ENCODE measurements at places on chromosomes 1 and 21.

- DNase-seq: no peak
These were observed 21.9 kb downstream of the FAM20B start for GRCh38 chr1:179047636-179047997.

- DNase-seq: no peak
These were observed 118.9 kb downstream of the FASLG start for GRCh38 chr1:172777767-172778166.

DNA sequence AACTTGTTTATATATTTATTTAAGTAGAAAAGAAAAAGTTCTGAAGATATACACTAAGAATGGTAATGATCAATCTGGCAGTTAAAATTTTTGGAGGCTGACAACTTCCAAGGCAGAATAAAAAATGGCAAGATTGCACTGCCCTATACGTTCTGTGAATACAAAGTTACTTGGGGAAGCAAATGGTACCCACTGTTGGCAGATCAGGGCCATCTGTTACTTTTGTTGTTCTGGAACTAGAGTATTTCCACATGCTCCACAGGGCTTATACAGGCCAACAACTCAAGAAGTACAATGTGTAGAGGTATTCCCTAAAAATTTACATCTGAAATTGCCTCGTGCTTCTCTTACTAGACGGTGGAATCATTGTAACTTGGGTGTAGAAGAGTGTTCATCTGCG, 53.2 kb downstream of the AHCTF1 start:
- DNase-seq: no peak

DNA sequence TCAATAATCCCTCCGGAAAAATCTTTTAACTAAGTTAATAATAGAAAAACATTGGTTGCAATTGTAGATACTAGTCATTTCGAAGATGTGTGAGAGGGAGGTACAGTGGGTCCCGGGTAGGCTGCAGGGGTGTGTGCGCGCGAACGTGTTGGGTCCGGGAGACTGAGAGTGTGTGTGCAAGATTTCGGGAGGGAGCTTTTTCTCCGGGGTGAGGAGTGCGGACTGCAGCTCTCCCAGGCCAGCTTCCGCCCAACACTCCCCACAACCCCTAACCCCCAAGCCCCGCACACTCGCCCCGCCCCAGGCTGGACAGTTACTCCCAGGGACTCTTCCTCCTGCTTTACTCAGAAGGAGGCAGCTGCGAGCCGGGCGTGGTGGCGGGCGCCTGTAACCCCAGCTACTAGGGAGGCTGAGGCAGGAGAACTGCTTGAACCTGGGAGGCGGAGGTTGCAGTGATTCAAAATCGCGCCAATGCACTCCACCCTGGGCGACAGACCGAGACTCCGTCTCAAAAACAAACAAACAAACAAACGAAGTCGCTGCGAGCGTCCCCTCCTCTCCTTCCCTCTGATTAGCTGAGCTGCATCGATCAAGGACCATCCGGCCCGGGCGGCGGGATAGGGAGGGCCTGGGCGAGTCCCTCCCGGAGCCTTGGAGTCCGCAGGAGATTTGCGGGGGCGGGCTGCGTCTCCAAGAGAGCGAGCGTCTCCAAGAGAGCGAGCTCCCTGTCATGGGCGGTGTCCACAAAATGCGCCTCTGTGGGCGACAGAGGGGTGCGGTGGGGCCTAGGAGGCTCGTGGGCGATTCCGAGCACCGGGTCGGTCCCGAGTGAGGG, 28.3 kb upstream of the PPM1J start:
- peak; percentile 42 for DNase-seq

DNA sequence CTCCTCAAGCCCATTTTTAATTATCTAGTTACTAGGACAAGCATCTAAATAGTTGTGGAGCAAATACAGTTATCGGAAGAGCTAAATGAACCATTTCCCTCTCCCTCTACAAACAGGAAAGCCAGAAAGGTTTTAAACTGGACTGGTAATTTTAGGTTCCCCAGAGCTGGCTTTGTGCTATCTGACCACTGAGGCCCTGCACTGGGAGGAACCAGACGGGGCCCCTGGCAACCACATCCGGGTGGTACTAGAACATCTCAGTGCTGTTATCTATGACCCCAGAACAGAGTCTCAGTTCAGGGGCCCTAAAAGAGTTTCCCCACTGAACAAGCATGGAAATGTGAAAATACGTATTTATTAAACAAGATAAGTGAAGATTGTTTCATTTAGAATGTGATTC, 7.7 kb upstream of the RSPH1 start:
- no peak for DNase-seq

GRCh38 chr1:34845131-34845901, 14.2 kb downstream of the SMIM12 start:
- DNase-seq: no peak

DNA sequence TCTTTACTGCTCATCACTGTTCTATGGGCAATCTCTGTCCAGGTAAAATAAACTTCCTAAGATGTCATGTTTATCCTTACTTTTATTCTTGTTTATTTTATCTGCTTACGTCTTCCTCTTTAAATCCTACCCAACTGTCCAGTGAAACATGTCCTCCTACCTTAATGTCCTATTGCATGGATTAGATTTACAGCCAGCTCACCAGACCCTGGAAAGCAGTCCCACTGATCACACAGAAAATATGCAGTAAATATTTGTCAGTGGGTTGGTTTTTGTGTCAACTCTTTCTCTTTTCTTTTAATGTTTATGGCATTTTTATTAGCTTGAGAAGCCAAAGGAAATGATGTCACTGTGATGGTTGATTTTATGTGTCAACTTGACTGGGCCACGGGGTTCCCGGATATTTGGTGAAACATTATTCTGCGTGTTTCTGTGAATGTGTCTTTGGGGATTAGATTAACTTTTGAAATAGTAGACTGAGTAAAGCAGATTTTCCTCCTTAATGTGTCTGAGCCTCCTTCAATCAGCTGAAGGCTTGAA, 258.3 kb downstream of the SRGAP2C start:
- peak; percentile 44 for DNase-seq

DNA sequence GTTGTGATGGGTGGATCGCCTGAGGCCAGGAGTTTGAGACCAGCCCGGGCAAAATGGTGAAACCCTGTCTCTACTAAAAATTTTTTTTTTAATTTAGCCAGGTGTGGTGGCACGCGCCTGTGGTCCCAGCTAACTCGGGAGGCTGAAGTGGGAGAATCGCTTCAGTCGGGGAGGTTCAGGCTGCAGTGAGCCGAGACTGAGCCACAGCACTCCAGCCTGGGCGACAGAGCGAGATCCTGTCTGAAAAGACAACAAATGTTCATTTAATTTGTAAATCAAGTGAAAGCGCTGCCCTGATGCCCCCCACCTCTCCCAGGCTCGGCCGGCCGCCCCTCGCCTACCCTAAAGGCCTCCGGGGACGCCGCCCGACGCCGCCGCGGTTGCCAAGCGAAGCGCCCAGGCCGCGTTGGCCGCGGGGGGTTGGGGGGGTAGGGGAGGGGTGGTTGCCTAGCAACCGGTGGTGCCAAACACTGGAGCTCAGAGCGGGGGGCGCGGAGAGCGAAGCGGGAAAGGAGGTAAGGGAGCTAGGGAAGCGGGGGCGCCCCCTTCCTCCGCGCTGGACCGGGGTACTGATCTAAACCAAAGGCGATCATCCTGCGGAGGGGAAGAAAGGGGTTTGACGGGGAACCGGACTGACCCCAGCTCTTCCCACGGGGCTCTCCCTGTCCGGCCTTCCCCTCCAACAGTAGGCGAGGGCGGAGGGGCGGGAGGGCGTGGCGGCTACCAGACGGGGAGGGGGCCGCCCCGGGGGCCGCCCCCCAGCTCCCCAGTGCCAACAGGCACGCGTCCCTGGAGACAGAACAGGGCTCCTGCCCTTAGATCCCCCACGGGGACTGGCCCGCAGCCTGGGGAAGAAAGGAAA, at the start of gene TEKT2:
Gene TEKT2 (plus strand): TSS at position 460 of the 862 bp plus-strand sequence. CDS start 828 bp downstream, outside the sequence.
- no peak for DNase-seq

DNA sequence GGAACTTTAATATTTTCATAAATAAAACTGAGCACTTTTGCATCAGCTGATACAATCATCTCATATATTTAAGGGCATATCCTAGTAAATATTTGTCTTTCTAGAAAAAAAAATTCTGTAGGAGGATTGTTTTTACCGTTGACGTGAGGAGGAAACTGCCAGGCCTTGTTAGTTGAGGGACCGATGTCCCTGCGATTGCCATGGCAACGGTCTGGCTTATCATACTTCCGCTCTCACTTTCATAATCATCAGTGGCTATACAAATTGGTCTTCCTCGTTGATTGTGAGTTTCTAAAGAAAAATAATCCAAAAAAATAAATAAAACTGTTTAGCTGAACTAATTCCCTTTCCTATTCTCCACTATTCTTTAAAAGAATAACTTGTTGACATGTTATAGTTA, 69.3 kb upstream of the ANGPTL3 start:
- no peak for DNase-seq

DNA sequence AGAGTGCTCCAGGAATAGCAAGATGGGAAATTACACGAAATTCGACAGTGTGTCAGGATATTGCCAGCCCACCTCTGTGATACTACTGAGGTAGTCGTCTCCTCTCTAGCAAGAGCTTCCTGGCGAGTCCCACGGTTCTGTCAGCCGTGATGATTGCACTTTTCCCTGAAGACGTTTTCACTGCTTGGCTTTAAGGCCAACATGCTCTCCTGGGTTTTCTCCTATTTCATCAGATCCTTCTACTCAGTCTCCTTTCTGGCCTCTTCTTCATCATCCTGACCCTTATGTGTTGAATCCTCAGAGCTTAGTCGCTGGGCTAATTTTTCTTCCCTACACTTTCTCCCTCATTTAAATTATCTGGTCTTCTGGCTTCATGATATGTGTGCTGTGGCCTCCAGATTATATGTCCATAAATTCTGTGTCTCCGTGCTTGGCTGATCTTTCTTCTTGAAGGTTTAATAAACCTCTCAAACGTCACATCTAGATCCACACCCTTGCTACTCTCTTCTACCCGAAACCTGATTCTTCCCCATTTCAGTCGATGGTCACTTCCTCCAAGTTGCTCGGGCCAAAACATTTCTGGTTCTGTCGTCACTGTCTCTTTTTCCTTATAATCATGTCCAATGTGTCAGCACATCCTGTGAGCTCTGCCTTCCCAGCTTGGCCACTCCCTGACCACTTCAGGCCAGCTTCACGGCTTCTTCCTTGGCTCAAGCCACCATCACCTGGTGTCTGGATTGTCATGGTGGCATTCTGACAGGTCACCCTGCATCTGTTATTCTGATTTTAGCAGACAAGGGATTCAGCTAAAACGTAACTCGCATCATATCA, 12.2 kb downstream of the OR2B11 start:
- DNase-seq: no peak

DNA sequence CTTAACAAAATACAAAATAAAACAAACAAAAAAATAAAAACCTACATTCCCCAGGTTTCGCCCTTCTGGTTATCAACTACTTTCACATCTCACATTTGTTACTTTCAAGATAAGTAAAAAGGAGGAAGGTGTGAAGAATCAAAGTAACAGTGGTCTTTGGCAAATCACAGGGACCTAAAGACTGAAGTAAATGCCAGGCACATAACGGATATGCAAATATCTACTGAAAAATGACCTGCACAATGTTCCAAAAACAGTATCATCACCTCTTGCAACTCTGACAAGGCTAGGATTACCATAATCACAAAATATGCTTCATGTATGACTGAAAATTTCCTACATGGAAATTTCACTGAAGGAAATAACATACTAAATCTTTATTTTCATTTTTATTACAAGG, 29.3 kb downstream of the COP1 start:
- no peak for DNase-seq

- no peak for DNase-seq
These were observed 42.3 kb downstream of the KRTAP10-1 start for GRCh38 chr21:44497703-44498126.

DNA sequence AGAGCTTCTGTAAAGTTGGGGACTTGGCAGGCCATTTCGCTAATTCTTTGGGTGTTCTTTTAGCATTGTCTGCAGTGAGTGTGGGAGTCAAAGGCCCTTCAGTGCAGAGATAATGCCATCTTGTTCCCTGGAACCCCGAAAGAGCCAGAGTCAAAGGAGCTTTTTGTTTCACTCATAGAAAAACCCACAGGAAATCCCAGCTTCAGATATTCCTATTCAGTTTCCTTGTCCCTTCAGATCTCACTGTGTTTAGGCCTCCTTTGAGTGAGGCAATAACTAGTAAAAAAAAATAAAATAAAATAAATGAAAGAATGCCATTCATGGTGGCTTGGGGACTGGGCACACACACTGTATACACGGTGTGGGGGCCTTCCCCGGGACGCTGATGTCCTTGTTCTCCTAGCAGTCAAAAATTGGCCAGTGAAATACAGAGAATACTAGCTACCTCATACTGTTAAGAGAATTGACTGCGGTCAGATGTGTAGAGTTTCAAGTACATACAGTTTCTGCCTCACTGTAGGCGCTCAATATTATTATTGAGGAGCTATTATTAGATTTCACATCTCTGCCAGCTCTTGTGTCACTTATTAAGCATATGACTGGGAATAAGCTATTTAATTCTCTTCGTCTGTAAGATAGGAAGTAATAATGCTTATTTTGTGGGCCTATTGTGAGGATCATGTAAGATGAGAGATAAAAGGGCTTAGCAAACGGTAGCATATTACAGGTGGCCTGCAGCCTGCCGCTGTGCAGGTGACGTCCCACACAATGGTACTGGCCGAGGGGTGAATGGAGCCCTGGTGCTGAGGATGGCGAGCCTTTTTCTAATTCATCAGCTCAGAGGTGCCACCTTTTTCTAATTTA, 16.7 kb downstream of the DISC1 start:
- no peak for DNase-seq

GRCh38 chr1:53947172-53947907, 1.2 kb downstream of the LRRC42 start:
- DNase-seq: no peak

DNA sequence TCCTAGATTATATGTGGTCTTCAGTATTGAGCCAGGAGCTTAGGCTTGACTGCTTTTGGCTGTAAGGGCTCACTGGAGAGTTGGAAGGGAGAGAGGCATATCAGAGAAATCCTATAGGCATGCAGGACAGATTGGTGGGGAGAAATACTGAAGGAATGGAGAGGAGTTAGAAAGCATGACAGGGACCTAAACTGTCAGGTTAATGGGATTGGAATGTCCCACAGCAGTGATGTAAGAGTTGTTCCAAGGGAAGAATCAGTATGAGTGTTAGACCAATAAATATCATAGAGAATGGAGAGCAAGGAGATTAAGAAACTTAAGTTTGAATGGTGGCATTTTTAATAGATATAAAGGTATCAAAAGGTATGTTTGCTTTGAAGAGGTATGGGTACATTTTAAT, 39.7 kb downstream of the SLC35A3 start:
- DNase-seq: peak; percentile 59

DNA sequence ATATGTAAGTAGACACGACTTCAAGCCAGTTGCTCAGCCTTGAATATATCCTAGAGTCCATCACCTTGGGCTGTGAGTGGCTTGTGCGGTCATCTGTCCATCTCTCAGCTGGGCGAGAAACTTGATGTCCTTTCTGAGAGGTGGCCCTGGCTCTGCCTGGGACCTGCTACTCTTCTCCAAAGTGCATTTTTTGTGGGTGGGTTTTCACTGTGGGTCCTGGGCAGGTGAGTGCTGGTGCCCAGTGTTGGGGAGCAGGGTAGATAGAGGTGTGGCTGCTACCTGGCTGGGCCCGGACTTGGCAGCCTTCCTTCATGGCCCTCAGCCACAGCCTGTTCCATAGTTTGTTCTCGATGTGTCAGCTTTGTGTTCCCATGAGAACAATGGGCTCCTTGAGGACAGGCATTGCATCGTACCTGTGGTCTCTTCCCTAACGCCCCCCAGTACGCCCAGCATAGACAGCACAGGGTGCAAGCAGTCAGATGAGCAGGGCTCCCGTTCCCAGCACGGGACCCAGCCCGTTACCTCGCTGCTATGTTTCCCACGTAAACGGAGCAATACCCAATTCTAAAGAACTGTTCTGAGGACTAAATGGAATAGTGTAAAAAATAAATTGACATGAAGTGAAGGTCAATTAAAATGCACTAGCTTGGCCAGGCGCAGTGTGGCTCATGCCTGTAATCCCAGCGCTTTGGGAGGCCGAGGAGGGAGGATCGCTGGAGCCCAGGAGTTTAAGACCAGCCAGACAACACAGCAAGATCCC, 877 bp upstream of the SLX9 start:
- no peak for DNase-seq
